Right renal cortex interstitium (tissue), 3 donors: ENCODE measurements at places on chromosomes 11 and 22.

GRCh38 chr11:20000351-20001134 is 159.7 kb downstream of the DBX1 start:
- DNase-seq = no peak

- no peak for DNase-seq
Measured at GRCh38 chr11:10117709-10118351, 176.2 kb downstream of the SBF2 start.

DNA sequence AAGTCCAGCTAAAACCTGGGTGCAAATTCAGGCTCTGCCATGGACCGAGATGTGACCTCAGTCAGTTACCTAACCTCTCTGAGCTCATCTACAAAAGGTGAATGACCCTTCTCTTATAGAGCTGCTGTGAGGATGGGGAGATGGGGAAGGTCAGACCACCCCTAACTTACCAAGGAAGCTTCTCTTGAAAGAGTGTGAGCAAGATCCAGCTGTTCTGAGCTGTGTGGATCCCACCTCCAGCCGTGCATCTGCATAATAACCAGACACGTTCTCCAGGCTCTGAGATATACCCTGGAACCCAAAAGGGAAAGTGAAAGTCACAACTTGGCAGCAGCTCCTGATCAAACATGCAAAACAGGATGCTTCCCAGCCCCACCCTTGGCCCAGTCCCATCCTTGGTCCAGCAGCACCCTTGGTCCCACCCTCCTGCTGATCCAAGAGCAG is at the start of gene APOL3:
Gene APOL3, minus strand, starts transcription at position 257 of the 444 bp plus-strand sequence. CDS start 11,700 bp downstream, outside the sequence.
- DNase-seq = no peak

- no peak for DNase-seq
Measured at GRCh38 chr11:3939211-3939610, 83.7 kb downstream of the STIM1 start.

- no peak for DNase-seq
Measured at GRCh38 chr11:126969865-126970479, 30.6 kb downstream of the KIRREL3 start.

DNA sequence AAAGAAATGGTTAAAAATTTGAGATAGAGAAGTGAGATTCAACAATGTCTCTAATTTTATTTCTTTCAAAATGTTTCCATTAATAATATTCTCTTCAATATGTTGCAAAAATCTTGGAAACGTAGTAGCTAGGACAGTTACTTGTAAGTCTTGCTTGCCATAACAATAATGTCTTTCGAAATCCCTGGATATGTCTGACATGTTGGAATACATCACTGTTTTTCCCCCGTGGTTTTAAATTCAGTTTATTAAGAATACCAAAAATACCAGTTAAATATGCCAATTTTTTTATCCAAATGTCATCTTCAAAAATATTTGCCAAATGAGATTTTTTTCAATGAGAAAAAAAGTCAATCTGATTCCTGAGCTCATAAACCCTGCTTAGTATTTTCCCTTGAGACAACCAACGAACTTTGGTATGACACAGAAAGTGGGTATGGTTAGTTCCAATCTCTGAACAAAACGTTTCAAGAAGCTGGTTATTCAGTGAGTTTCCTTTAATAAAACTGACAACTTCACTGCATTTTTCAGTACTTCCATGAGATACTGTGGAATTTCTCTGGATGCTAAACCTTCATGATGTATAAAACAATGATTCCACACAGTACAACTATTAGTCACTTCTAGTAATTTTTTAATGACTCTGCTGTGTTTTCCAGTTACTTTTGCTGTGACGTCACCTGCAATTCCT is 36.7 kb upstream of the AMPD3 start:
- DNase-seq = no peak

- DNase-seq = no peak
Measured at GRCh38 chr11:130066338-130066737, 3.4 kb upstream of the APLP2 start.

DNA sequence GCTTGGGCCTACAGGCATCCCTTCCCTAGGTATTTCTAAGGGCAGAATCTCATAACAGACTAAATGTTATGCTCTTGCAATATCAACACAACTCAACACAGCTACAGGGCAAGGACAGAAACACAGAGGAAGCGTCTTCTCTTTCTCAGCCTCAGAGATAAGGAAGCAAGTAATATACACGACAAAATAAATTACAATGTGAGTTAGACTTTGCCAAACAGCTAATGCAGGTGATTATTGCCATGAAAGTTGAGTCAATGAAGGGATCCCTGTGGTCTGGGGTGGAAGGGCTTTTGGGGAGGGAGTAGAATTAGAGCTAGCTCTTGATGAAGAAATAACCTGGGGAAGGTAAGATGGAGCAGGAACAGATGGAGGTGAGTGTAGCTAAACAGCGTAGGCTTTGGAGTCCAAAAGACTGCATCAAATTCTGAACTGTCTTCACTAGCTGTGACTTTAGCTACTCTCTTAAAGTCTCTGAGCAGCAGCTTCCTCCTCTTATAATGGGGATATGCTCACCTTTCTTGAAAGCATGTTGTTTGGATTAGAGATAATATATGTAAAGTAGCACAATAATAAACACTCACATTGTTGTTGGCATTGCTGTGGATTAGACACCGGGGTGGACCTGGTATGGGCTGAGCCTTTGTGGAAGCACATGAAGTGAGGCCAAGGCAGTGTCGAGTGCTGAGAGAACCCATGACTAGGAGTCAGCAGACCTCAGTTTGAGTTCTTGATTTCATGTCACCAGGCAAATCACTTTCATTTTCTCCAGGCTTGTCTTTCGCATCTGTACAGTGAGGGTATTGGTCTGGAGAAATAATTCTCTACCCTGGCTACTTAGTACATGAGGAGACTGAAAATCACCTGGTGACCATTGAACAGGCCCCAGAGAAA is 41.0 kb upstream of the AQP11 start:
- no peak for DNase-seq

DNA sequence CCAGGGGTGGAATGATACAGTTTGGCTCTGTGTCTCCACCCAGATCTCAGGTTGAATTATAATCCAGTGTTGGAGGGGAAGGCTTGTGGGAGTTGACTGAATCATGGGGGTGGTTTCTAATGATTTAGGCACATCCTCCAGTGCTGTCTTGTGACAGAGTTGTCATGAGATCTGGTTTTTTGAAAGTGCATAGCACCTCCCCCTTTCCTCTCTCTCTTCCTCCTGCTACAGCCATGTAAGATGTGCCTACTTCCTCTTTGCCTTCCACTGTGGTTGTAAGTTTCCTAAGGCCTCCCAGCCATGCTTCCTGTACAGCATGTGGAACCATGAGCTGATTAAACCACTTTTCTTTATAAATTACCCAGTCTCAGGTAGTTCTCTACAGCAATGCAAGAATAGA is 45.1 kb downstream of the THAP12 start:
- DNase-seq = no peak

GRCh38 chr11:12376259-12377081 is 901 bp upstream of the PARVA start:
- no peak for DNase-seq

GRCh38 chr11:108466405-108466804 is 924 bp downstream of the C11orf65 start:
- no peak for DNase-seq

DNA sequence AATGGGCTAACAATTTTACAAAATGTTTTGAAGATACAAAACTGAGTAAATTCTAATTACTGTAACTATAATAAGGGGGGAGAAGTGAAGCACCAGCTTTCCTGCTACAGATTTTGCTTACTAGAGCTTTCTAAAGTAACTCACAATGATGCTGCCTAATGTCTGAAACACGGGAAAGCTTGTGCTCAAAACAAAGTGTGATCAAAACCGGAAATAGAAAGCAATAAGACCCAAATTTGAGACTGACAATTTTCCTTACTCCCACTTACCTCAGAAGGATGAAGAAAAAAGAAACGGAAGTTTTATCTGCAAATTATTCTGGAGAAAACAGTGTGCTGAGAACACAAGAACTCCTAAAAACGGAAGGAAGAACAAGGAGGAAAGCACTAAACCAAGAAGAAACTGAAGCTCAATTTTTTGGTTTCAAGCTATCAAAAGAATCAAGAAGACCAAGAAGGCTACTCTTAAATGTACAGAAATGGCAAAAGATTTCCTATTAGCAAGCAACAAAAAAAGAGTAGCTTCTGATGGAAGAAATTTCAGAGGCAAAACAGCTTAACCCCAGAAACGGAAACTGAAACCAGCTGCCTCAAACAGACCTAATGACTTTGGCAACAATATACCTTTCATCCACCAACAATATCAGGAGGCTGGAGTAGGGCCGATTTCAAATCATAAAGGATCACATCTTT is 33.4 kb downstream of the AMBRA1 start:
- no peak for DNase-seq

DNA sequence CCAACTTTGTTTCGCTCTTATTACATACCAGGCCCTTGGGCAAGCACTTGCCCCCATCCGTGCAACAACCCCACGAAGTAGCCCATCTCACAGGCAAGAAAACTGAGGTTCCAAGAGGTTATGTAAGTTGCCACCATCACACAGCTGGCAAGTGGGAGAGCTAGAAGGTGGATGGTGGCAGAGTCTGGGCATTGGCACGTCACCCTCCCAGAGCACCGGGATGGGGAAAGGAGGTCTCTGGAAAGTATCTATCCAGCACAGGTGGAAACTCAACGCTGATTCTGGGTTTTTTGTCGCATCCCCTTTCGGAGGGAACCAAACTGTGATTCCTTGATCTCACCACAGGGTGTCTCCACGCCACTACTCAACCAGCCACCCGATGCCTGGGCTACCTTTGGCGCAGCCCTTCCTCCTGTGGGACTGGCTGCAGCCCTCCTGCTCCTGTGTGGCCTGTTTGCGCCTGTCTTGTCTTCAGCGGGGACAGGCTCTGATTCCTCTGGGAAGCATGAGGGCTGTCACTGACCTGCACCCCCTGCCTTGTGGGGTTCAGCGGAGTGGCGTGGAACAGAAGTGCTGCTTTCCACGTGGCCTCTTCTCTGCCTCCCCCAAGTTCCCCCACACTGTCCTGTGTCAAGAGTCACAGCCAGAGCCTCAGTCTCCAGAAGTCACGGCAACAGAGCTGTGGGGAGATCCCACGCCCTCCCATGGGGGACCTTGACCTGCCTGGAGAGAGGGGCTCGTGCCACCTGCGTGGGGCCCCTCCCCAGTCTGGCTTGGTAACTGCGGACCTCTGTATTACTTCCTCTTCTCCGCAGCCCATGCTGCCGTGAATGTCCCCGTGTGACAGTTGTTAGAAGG is 34.4 kb upstream of the TRIM29 start:
- no peak for DNase-seq

DNA sequence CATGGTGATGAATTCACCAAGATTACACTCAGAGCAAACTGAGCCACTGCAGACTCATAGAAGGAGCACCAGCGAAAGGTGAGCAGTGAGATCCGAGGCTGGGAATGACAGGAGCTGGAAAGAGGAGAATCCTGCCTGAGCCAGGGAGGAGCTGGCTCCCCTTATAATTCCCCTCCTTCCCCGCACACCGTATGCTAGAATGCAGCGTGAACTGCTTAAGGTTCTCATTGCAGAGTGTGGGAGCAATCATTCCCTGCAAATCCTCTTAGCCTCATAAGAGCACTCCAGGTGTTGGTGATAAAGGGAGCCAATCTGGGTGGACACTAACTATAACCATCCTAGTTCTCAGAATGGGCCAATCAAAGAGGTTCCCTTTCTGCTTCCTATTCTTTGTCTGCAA is 127.6 kb upstream of the TEAD1 start:
- DNase-seq = no peak

DNA sequence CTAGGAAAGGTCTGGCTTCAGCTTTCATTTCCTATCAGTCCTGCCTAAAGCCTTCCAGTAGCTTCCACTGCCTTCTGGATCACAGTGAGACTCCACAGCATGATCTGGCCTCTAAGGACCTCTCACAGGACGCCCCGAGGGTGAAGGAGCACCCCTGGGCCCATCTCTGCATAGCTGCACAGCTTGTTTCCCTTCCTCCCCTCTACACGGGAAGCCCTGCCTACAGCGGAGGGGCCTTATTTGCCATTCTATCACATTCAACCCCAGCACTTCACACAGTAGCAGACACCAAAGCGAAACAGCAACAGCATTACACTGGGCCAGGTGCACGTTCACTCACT is 162.3 kb upstream of the GRK3 start:
- no peak for DNase-seq

- no peak for DNase-seq
Measured at GRCh38 chr11:70205766-70206165, 2.7 kb downstream of the FADD start.

DNA sequence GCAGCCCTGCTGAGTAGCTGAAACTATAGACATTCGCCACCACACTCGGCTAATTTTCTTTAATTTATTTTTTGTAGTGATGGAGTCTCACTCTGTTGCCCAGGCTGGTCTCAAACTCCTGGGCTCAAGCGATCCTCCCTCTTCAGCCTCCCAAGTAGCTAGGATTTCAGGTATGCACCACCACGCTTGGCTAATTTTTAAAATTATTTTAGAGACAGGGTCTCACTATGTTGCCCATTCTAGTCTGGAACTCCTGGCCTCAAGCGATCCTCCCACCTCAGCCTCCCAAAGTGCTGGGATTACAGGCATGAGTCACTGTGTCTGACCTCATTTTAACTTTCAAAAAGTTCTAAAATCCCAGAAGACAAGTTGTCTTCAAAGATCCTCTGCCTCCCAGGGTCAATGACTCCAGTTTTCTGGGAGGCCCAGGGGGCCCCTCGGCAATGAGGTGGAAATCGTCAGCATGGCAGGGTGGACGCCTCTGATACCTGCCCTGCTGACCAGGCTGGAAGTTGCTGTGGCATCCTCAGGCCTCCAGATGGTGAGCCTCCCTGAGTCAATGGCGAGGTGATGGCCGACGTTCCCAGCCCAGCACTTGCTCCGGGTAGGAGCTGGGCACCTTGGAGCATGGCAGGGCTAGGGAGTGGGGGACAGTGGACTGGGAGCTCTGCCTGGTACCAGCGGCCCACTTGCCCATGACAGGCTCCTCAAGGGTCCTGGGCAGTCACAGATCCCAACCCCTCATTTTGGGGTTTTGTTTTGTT is 31.1 kb downstream of the RPL3 start:
- no peak for DNase-seq

GRCh38 chr22:17795661-17796548 is 21.6 kb upstream of the BID start:
- no peak for DNase-seq

DNA sequence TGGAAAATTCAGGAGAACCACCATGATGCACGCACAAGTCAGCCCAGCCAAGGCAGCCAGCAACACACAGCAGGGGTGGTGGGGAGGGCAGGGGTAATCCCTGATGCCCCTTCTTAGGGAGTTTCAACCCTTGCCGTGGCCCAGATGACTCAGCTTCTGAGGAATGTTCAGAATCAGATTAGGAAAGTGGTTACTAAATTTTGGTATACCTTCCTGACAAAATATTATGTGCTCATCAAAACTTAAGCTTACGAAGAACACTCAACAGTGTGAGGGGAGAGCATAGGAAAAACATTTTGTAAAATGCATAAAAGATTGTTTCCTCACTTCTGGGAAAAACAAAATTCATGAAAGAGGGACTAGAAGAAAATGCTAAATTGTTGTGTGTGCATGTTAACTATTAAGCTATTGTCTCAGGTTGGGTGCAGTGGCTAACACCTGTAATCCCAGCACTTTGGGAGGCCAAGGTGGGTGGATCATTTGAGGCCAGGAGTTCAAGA is 32.1 kb downstream of the SERPIND1 start:
- no peak for DNase-seq
